ENCODE measurements at places on chromosomes 6 and 20.

DNA sequence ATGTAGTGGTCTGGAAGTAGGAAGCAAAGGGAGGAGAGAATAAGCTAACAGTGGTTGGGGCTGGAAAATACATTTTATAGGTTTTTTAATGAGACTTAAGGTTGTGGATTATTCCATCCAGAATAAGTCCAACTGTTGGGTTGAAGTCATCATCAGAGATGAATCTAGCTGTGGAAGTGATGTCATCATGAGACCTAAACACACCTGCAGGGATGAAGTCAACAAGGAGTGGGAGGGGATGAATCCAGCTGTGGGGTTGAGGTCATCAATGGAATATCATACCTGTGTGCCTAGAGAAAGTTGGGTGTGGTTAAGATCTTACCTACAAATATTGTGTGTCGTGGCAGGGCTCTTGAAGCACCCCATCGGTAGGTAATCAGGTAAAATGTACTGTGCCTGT lies 730.7 kb downstream of the RFPL4B start:
- no peak for DNase-seq

DNA sequence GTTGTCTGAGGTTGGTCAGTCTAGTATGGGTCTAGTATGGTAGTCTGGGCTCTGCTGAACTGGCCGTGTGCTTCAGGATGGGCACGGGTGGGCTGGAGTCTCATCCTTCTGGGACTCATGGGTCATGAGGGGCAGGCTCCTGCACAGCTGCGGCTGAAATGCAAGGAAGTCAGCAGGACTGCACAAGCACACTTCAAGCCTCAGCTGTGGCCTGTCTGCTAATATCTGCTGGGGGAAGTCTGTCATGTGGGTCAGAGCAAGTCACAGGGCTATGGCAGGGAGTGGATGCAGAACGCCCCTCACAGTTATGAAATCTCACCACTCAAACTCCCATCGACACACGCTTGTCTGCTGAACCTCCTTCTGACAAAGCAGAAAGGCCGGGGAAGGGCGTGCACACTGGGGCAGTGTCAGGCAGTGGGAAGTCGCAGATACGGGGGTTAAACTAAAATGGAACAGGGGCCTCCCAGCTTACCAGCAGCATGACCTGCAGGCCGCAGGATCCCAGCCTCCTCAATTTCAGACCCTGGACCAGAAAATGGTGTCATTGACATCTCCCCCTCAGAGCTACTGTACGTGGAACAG lies 229.5 kb downstream of the SMOC2 start:
- DNase-seq: no peak

DNA sequence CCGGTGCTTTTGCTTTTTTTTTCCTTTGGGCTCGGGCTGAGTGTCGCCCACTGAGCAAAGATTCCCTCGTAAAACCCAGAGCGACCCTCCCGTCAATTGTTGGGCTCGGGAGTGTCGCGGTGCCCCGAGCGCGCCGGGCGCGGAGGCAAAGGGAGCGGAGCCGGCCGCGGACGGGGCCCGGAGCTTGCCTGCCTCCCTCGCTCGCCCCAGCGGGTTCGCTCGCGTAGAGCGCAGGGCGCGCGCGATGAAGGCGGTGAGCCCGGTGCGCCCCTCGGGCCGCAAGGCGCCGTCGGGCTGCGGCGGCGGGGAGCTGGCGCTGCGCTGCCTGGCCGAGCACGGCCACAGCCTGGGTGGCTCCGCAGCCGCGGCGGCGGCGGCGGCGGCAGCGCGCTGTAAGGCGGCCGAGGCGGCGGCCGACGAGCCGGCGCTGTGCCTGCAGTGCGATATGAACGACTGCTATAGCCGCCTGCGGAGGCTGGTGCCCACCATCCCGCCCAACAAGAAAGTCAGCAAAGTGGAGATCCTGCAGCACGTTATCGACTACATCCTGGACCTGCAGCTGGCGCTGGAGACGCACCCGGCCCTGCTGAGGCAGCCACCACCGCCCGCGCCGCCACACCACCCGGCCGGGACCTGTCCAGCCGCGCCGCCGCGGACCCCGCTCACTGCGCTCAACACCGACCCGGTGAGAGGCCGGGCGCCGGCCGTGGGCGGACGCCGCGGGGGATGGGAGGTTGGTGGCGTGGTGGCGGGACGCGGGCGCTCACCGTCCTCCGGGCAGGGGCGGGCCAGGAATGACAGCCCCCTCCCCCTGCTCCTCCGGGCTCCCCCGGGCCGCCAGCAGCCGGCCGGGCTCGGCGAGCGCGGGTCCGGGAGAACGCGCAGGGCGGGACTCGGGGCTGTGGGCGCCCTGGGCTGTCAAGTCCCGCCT lies 606 bp downstream of the ID4 start:
- no peak for DNase-seq

DNA sequence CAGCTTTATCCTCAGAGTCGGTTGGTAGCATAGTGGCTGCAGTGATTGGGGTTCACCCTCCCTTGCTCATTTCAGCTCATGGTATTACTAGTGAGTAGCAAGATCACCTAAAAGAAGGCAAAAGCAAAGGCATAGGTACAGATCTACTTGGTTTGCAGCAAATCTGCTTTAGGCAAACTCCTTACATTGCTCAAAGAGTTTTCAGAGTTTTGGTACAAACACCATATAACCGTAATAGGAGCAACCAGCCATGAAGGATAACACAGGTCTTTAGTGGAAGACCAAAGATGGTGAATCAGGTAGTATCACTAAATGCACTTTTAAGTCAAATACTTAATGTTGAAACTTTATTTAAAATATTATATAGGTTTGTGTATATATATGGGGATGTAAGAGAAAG lies 172.9 kb downstream of the ARID1B start:
- no peak for DNase-seq

DNA sequence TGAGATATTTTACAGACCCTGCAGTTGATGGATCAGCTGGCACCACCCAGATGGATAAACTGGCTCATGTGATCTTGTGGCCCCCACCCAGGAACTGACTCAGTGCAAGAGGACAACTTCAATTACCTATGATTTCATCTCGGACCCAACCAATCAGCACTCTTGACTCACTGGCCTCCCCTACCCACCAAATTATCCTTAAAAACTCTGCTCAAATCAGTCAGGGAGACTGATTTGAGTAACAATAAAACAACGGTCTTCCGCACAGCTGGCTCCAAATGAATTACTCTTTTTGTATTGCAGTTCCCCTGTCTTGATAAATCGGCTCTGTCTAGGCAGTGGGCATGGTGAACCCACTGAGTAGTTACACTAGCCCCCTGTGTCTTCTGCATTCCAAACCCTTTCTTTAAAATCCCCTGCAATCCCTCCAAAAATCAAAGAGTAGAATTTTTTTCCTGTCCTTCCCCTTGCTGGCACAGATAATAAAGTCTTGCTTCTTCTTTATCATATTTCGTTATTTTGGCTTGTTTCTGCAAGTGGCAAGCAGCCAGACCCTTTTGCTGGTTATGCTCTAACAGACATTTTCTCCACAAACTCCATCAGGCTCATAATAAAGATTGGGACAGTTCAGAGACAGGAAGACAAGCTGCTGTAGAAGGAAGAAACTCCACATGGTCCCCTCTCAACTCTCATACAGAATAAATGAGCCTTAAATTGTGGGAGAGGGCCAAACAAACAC lies 48.3 kb downstream of the OR2B6 start:
- DNase-seq: no peak
